ENCODE measurements at places on chromosomes 1 and 21.

- DNase-seq: peak; percentile 92
Observed at GRCh38 chr1:204190212-204191211, 5.8 kb downstream of the KISS1 start.

GRCh38 chr21:34360488-34361241, 3.1 kb upstream of the KCNE2 start:
- DNase-seq: no peak

DNA sequence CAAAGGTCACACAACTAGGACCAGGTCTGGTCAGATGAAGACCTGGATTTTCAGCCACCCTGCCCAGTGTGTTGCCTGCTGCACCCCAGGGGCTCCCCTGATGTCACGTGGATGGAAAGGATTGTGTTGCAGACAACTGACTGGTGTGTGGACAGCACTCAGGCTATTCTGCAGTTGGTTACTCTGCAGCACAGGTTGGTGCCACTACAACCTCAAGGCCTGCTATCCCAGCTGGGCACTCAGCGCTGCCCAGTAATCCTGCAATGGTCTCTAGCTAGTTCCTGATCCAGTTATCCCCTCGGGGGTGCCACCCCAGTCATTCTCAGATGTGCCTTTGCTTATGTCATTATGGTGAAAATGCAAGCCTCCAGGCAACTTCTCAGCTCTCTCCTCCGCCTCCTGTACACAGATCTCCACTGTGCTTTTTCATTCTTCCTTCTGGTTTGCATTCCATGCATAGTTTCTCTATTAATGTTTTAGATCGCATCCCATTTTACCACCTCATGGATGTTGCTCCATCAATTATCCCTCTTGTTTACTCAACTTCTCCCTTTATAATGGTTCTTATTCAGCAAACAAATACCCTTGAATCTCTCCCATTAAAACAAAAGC, 503.2 kb upstream of the CAMK1G start:
- DNase-seq: no peak

GRCh38 chr1:40817791-40818263, 34.2 kb downstream of the KCNQ4 start:
- DNase-seq: no peak

DNA sequence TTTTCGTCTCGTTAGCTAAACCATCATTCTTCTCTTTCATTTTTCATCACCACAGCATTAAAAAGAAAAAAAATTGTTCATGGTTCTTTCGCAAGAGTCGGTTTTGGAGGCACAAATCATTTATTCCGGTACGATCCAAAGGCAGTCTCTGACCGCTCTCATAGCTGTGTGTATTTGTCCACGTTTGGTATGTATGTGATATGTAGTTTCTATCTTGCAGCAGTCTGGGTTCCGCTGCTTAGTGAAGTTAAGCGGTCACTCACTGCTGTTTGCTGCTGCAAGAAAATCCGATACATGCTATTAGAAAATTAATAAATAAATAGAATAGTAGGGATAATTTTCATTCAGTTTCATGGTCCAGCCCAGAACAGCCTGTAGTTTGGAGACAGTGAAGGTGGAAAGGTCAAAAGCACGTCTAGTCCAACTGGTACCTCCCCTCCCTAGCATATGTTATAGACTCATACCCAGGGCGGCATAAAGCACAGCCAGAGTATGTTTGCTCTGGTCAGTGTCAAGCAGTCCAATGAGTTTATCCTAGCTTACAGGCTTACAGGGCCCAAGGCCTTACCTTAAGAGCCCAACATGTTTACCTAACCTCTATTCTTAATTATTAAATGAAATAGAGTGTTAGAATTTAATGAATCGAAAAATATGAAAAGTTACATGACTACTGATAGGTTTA, 2.5 kb downstream of the FMN2 start:
- DNase-seq: no peak

DNA sequence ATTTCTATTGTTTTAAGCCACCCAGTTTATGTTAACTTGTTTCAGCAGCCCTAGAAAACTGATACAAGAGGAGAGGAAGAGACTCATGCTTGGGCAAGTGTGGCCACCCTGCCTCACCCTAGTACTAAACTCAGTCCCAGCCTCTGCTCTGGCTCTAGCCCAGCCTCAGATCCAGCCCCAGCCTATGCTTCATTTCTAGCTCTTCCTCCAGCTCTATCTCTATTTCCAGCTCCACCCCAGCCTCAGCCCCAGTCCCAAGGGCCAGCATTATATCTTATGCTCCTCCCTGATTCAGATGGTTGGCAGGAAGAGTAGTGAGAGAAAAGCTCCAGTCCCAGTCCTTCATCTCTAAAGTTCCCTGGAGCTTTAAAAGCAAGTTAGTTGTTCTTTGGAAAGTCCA, 535.5 kb downstream of the PTPRC start:
- no peak for DNase-seq

GRCh38 chr1:209199822-209200221, 383.7 kb upstream of the CAMK1G start:
- DNase-seq: no peak

- peak; percentile 62 for DNase-seq
Observed at GRCh38 chr1:75203415-75204277, 69.5 kb downstream of the LHX8 start.

DNA sequence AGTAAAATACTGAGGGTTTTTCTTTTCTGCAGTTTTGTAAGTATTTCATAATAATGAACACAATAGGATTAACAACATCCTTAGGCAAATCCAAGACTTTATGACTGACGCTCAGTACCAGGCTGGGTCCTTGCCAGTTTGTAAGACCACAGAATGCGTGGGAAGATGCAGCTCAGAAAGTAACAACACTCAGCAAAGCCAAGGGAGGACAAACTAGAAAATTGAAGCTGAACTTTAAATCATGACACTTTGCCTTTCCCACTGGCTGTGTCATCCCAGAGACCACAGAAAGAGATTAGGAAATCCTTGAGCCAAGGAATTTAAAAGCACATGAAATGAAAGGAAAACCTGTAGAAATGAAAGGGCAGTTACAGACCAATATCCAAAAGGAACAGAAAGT, 426.3 kb upstream of the CHRM3 start:
- DNase-seq: no peak

DNA sequence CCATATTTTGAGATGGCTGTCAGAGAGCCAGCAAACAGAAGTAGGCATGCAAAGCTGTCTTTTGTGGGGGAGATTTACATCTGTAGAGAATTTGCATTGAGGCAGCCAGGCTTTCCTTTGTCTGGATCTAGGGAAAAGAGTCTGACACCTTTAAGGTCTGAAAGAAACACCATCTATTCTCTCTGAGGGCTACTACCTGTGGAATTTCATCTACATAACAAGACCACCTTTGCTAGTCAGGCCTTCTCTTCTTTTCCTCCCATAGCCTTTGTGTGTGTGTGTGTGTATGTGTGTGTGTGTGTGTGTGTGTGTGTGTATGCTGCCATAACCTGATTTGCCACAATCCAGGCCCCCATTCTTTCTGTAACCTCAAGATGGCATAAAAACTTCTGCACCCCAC, 28.4 kb upstream of the DMRTB1 start:
- no peak for DNase-seq

GRCh38 chr1:202709276-202710041, 795 bp downstream of the SYT2 start:
- peak; percentile 47 for DNase-seq

DNA sequence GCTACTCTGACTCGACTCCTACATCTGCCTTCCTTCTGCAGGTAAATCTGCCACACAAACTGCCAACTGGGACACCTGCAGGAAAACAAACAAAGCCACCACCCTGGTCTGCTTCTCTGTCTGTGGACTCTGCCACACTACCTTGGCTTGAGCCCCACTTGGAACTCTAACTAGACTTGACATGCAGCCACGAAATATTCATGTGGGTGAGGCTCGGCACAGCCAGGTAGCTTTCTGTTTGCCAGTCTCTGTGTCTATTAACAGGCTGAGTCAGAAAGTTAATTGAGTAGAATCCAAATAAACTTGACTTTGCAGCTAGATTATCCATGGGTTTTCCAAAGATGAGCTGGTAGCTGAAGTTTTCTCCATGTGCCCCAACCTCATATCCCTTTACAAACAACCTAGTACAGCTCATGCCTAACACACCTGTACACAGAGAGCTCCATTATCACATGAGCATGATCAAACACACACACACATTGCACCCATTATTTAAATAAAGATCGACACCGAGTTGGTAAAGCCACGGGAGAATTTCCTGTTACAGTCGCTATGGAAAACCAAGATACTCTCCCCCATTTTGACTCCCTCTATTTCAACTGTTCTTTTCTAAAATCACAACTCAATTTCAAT, 808 bp downstream of the C1orf116 start:
- no peak for DNase-seq

DNA sequence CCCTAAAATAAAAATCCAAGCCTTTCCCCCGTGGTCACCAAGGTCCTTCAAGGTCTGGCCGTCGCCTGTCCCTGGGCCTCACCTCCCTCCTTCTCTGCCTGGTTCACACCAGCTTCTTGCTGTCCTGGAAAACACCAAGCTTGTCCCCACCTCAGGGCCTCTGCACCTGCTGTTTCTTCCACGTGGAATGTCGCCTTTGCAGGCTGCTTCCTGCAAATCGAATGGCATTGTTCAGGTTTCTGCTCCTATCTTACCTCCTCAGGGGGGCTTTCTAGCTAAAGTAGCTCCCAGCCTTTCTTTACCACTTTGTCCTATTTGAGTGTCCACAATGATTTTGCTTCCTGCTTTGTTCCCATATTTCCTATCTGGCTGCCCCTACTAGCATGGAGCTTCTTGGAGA, 3.3 kb upstream of the CASZ1 start:
- no peak for DNase-seq

GRCh38 chr1:77281491-77282186, at the start of gene AK5:
TSS of gene AK5 (plus strand) at chr1:77282019. CDS start at chr1:77282314, 295 bp downstream.
- peak; percentile 48 for DNase-seq

- DNase-seq: no peak
Observed at GRCh38 chr1:60419023-60419422, 345.5 kb upstream of the C1orf87 start.

DNA sequence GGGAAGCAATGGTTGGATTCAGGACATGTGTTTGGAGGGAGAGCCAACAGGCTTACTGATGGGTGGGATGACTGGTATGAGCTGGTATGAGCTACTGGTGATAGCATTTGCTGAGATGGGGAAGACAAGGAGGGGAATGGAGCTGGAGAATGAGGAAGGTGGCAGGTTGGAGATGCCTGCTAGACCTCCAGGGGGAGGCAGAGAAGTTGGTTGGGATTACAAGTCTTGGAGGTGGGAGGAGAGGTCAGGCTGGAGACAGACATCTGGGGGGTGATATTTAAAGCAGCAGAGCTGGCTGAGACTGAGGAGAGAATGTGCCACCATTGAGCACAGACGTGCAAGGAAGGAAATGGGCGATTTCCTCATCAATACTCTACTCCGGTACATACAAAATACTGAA, 31.8 kb upstream of the ENO1 start:
- no peak for DNase-seq

DNA sequence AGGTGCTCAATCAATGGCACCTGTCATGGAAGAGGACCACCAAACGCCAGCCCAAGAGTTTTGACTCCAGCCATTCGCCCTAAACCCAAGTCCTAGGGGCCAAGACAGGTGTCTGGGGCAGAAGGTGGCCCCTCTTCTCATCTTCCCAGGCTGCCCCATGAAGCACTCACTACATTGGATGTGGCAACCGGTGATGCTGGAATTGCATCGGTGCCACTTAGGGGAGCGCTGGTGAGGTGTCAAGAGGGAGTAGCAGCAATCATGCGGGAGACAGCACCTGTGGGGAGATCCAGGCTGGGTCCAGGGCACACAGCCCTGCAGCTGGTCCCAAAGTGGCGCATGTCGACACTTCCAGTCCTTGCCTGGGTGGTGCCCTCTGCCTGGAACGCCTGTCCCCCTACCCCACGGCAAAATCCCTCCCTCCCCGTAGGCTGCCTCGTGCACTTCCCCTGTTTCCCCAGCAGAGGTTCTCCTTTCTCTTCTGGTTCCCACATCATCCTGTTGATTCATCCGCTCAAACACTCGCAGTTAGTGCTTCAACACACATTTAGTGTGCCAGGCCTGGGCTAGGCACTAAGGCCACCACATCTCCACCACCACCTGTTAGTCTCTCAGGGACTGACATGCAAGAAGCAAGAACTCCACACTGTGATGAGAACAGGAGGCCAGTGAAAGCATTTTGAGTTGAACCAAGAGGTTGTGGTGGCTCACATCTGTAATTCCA, 18.5 kb downstream of the PLA2G2D start:
- DNase-seq: peak; percentile 67

DNA sequence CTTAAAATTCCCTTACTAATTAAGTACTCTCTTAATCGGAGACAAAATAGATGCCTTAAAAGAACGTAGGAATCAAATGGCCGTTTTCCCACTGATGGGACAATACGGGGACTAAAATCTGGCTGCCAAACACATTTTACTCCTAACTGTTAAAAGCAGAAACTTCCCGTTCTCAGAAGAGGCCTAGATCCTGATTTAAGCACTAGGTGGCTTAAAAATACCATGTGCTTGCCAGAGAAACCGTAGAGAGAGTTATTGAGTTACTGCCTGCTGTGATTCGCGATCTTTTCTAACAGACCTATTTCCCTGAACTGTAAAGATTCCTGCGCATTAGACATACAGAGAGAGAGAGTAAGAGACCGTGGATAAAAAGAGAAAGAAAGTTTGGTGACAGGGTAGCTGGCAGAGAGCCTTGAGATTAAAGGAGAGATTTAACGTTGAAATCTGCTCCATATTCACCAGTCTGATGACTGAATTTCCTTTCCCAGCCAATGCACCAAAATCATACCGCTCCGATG, 54.4 kb upstream of the STUM start:
- no peak for DNase-seq

- DNase-seq: no peak
Observed at GRCh38 chr1:25773441-25774125, 26.4 kb upstream of the SELENON start.

GRCh38 chr1:206547104-206547503, 39.8 kb downstream of the RASSF5 start:
- DNase-seq: no peak

DNA sequence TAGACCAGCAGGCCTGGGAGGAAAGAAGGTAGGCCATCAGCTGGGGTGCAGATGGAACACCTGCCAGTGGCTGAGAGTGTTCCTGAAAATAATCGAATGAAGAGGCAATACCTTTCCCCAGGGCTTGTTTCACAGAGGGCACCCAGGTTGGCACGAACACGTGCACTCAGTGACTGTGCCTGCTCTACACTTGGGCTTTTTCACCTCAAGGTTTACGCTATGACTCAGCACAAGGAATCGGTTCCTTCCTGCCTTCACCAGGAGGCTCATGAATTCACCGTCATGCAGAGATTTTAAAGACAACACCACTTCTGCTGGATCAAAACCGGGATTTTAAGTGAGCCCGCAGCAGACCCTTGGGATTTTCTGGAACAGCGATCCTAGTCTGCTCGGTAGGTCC, 118.5 kb upstream of the ADAR start:
- peak; percentile 86 for DNase-seq

GRCh38 chr21:42215942-42216725, 2.8 kb upstream of the ABCG1 start:
- DNase-seq: no peak
